Left lobe of liver (tissue), 2 donors: ENCODE measurements at places on chromosomes 11 and 22. TPM values are rescaled to one million over a fixed set of nuclear protein-coding genes. Genes with fewer than 3 reads are reported as not detected.

Gene GTSE1
- 0.63 TPM for total RNA-seq

Gene KREMEN1
- total RNA-seq, result 4.9 TPM

GRCh38 chr11:75461151-75461550, 28.1 kb upstream of the KLHL35 start:
- DNase-seq, result no peak

- no peak for DNase-seq
Observed at GRCh38 chr11:58006940-58007339, 16.7 kb upstream of the OR9Q1 start.
